HS-5 (cell line): ENCODE measurements at places on chromosomes 3 and 15.
A peak's percentile ranks its signal among the peaks of the same experiment; 100 is the strongest.

DNA sequence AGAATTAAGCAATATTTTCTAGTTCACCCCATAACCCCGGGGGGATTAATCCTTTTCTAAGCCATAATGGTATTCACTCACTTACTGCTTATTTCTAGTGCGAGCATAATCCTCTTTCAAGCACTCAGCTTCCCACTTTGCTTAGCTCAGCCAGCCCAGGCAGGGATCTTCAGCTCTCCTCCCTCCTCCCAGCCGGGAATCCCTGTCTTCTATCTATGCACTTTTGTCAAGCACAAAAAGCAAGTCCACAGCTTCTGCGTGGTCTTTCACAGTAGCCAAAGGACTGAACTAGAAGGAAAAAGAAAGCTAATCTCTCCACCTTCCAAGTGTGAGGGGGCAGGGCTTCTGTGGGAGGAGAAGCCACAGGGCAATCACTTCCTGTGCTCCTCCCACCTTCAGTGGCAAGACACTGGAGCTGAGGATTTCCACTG lies 62.8 kb downstream of the PEX5L start:
- no peak for DNase-seq

- DNase-seq = no peak
Measured at GRCh38 chr15:90044916-90045371, 43.8 kb downstream of the ZNF710 start.

DNA sequence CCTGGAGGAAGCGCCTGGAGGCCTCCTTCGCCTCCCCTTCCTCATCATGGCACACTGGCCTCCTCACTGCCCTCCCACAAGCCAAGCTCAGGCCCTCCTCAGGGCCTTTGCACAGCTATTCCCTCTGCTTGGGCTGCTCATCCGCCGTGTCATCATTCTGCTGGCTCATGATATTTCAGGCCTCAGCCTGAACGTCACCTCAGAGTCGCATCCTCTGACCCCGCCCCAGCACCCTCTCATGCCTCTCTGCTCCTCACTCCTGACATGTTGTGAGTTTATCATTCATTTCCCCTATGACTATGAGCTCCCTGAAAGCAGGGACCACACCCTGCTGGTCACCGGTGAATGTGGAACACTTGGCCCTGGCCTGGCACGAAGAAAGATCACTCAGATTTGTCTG lies 20.7 kb upstream of the POC1A start:
- no peak for DNase-seq

- peak; percentile 4 for DNase-seq
Measured at GRCh38 chr3:130457671-130458070, 59.3 kb upstream of the COL6A6 start.

- no peak for DNase-seq
Measured at GRCh38 chr15:55195996-55196395, 745 bp downstream of the RSL24D1 start.
